ENCODE measurements at places on chromosomes 13 and 19.

DNA sequence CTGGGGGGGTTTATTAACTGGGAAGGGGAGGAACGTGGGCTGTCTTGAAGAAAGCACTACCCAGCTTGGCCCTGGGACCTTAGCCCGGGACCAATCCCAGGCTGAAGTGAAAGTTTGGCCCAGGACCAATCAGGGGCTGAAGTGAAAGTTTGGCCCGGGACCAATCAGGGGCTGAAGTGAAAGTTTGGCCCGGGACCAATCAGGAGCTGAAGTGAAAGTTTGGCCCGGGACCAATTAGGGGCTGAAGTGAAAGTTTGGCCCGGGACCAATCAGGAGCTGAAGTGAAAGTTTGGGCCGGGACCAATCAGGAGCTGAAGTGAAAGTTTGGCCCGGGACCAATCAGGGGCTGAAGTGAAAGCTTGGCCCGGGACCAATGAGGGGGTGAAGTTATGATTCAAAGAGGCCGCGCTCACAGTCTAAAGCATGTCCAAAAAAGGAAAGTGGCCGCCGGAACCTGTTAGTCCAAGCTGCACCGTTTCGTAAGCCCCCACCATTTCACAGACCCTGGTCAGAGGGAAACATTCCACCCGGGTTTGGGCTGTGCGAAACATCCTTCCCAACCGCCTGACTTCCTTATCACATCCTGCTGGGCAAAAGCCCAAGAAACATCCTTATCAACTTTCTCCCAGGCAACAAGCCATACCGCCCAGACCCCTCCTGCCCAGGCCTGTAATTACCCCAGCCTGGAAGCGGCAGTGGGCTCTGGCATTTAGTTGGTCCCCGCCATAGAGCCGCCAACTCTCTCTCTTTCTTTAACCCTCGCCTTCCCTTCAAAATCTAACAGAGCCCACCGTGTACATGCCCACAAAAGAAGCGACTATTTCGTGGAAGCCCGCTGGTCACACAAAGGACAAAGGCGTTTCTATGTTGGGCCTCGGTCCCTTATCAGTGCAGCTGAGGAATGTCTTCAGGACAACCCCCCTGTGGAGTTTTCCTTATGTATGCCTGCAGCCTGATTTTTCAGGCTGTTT is 1.1 kb downstream of the ZNF850 start:
- H3K36me3 ChIP-seq = no peaks in the 10 kb centered on the region
- peak overlapping the region; percentile 81 for H3K4me3 ChIP-seq
- peak; percentile 76 for DNase-seq
- no peaks in the 10 kb centered on the region for H3K27me3 ChIP-seq
- H3K4me1 ChIP-seq = no peaks in the 10 kb centered on the region

DNA sequence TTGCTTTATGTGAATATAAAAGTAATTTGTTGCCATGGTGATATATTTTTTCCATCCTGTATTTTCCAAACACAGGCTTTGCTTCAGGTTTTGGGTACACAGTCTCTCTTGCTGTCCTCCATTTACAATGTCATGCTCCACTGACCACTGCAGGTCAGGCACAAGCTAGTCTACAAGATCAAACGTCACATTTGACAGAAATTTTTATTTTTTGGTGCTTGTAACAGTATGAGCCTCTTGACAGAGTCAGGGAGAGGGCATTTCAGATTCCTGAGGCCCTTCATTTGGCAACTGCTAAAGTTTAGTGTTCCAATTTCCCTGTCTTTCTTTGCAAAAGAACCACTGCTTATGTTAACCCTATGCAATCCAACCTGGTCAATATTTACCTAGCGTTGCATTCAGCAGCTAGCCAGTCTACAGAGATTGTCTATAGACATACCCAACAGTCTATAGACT is 175.0 kb downstream of the RFC3 start:
- no peak overlapping the region for H3K4me3 ChIP-seq
- H3K27ac ChIP-seq = no peak overlapping the region
- no peaks in the 10 kb centered on the region for H3K27me3 ChIP-seq
- no peak for DNase-seq

DNA sequence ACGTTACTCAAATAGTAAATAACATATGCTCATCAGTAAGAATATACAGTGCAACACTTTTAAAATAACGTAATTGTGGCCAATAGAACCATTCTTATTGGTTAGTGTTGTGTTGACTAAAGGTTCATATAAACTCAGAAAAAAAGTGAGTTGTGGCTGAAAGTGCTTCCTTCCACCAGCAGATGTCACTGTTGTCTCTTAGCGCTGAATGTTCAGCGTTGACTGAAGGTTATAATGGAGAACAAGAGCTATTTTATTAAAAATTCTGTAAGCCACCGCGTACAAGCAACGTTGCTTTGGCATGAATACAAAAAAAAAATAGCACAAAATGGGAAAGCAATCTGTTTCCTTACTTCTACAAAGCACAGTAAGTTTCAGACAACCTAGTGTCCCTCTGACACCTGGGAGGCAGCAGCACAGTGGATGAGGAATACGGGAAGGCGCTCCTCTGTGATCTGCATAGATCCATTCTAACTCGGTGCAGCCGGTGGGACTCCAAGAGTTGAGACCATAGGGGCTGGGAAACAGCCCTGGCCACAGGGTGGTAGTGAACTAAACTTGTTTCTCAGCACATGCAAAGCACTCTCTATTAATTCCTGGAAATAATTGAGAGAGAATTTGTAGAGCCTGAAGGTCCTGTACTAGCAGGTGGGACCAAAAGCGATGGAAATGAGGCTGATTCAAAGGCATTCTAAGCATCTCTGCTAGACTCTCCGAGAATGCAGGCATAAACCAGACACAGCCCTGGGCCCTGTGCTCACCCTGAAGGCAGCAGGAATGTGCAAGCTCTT is 23.9 kb upstream of the OXGR1 start:
- H3K27ac ChIP-seq = no peak overlapping the region
- no peaks in the 10 kb centered on the region for H3K4me1 ChIP-seq

- no peaks in the 10 kb centered on the region for H3K36me3 ChIP-seq
- no peak within 1 kb of the TSS for H3K4me3 ChIP-seq
- no peak for DNase-seq
- no peak within 1 kb of the TSS for H3K27ac ChIP-seq
- H3K27me3 ChIP-seq = no peaks in the 10 kb centered on the region
Observed at GRCh38 chr19:39203372-39204341, at the start of gene SYCN. SYCN (minus strand) TSS chr19:39204263; CDS start chr19:39204254, 9 bp downstream.
